Lung microvascular endothelial cell (primary cell): ENCODE measurements at places on chromosomes 1 and 21. TPM values are rescaled to one million over a fixed set of nuclear protein-coding genes. Genes with fewer than 3 reads are reported as not detected.

- no peak for DNase-seq
Observed at GRCh38 chr1:180244840-180245239, 14.8 kb downstream of the LHX4 start.

GRCh38 chr21:27704567-27705166 lies 737.8 kb upstream of the ADAMTS5 start:
- no peak for DNase-seq

DNA sequence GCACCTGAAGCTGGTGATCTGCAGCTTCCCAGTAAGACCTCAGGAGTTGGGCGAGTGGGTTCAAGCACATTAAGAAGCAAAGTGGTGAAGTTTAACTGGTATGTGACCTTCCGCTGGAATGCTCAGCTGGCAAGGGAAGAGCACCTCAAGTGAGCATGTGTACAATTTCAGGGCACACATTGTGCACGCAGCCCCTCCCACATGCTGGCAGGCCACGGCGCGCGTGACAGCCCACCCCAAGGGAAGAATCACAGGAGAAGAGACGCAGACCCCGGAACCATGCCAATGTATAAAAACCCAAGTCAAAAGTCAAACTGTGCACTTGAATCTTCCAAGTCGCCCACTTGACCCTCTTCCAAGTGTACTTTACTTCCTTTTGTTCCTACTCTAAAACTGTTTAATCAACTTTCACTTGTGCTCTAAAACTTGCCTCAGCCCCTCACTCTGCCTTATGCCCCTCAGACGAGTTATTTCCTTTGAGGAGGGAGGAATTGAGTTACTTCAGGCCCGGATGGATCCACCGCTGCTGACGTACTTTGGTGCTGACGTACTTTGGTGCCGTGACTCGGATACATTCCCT lies 20.0 kb downstream of the LRRC3 start:
- no peak for DNase-seq

Gene KCNA2
- total RNA-seq: not detected in 2 replicates

DNA sequence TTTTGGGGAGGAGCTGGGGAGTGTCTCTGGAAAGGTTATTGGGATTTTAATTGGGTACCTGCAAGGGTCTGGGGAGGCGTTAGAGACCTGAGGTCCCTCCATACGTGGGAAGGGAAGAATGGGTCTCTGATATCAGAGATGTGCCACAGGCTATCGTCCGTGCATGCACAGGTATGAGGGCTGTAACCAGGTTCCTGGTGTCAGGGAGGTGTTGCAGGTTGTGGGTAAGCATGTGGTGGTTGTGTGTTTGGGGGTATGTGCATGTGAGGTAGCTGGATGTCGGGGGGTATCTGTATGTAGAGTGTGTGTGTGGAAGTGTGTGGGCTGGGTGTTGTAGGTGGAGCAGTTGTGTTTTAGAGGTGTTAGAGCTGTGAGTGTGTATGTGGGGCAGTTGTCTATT lies 8.3 kb downstream of the AHDC1 start:
- DNase-seq: no peak

- peak; percentile 14 for DNase-seq
Observed at GRCh38 chr1:193062698-193063463, 3.5 kb downstream of the RO60 start.

Gene IARS2
- total RNA-seq: 78.5 and 89.9 TPM in 2 replicates

Gene PTAFR
- under 0.01 TPM in 2 replicates for total RNA-seq

DNA sequence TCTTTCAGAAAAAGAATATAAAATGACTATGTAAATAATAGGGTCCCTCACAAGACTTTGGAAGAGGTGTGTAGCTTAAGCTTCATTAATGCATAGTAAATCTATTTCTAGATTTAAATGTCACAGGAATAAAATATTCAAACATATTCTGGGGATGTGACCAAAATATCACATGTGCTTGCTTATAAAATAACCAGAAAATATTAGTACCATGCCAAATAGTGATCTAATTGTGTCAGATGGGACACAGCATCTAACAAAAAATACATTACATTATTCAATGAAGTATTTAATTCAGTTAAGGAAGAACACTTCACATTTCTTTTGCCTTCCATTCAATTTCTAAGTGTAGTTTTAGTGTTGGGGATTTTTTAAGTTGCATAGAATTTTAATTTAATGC lies 179.5 kb downstream of the LRRC40 start:
- no peak for DNase-seq

Gene CFAP107
- not detected in 2 replicates for total RNA-seq

DNA sequence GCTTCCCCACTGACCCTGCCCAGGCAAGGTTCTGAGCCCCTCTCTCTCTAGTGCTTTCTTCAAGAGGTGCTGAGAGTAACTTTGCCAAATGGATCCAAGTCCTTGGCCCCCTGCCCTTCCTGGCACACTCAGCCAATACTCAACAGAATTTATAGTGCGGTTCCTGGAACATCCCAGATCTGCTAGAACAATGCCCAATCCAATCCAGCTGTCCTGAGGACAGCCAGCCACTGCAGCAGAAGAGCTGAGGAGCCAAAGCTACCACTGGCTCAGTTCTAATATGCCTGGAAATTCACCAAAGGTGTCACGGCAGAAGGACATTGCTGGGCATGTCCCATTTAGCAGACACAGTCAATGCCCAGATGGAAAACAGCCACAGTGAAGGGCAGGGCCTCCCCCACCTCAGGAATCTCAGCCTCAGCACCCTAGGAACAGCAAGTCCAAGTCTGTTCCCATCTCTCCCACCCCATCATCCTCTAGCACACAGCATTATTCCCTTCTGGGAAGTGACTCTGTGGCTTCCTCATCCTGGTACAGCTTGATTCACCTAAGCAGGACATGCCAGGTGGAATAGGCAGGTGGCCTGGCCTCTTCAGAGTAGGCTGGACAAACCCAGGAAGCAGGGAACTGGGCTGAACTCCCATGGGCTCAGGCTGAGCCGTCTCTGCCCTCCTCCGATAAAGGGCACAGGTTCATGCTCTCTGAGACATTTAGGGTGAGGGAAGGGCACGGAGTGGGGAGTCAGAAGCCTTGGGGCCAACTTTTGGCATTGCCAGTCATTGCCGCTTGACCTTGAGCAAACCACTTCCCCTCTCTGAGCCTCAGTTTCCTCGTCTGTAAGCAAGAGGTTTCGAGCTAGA lies 24.6 kb downstream of the PMVK start:
- DNase-seq: no peak

Gene UBXN10
- under 0.01 TPM in 1 of 2 replicates, not detected in the other for total RNA-seq
